Calu3 (cell line): ENCODE measurements at places on chromosomes 4 and X.

GRCh38 chrX:46117234-46117633, 428.0 kb downstream of the ZNF674 start:
- DNase-seq, result no peak

GRCh38 chr4:54626113-54626512, 31.6 kb upstream of the KIT start:
- no peak for DNase-seq

DNA sequence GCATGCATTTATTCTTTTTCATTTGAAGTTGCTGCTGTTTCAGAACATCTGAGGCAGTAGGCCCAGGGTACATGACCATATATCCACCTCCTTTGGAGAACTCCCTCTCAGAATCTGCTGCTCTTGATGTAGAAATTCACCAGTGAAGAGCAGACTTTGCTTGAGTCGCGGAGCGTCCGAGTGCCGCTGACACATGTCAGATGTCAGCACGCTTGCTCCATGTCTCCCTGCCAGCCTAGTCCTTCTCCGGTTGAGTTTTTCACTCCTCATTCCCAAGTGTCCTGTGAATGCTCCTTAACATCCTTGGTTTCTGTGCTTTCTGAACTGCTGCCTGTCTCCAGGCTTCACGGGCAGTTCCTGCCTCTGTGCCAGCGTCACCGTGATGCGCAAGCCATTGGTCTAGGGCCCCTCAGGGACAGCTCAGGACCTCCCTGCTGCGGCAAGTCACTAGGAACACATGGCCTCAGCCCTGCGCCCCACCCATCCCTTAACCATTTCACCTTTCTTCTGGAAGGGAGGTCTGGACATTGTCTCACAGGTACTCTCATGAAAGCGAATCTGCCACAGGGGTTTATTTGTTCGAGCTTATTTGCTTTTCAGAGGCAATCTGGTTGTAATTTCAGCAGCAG, 93.1 kb upstream of the RBPJ start:
- no peak for DNase-seq

- DNase-seq, result no peak
These were observed 47.7 kb upstream of the SORCS2 start for GRCh38 chr4:7144374-7145290.

DNA sequence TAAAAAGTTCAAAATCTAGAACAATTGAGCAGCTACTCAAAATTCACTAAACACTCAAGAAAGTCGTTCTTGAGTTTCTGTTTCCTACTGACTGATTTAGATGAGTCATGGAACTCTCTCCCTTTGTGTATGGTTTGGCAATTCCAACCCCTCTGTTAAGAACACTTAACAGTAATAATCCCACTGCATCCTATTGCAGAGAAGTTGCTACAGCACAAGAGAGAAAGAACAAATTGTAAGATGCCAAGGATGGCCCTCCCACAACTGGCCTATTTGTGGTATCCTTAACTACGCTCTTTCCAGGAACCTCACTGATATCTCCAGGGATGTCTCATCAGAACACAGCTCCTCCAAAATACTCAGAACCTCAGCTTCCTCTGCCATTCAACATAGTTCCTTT, 701.8 kb upstream of the TENM3 start:
- no peak for DNase-seq

DNA sequence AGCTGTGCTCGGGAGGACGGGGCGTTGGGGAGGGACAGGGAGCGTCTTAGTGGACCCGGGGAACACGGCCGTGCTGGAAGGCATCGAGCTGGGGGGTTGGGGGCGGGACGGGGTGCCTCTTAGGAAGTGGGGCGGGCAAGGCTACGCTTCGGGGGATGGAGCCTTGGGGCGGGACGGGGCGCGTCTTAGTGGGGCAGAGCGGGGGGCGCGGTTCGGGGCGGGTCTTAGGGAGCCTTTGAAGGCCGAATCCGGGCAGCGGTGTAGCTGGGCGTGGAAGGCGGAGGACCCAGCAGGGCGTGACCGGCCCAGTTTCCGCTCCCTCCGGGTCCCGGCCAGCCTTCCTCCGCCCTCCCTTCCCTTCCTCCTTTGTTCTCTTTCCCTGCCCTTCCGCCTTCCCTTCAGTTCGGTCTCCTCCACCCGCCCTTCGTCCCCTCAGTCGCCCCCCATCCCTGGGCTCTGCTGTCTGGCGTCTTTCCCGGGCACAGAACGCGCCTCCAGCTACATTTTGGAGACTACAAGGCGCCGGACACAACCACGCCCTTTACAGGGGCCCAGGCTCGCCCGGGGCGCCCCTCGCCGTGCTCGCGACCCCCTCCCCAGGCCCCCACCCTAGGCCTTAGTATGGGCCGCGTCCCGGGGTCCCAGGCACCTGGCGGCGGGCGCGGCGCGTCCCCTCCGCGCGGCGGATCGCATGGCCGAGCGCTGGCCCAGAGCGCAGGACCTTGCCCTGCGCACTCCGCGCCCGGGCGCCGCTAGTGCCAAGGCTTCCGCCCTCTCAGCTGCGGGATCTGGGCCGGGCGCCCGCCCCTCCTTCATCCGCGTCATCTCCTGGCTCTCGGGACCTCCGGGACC, at the start of gene ARSD:
ARSD (minus strand) TSS at position 757 of the 852 bp plus-strand sequence; CDS start at position 693, 64 bp downstream.
- DNase-seq, result peak; percentile 95

GRCh38 chrX:56947699-56948098, 47.6 kb downstream of the SPIN3 start:
- no peak for DNase-seq

DNA sequence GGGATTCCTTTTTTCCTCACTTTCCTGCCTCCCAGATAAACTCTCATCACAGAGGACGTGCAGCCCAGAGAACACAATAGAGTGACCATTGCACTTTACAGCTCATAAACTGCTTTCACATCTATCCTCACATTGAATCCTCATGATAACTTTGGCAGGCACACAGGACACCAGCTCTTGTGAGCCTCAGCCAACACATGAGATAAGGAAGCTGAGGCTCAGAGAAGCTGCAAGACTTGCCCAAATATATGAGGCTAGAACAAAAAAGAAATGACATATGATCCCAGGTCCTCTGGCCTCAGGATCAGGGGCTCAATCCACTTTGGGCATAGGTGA, 85.0 kb upstream of the CPEB2 start:
- DNase-seq, result no peak

DNA sequence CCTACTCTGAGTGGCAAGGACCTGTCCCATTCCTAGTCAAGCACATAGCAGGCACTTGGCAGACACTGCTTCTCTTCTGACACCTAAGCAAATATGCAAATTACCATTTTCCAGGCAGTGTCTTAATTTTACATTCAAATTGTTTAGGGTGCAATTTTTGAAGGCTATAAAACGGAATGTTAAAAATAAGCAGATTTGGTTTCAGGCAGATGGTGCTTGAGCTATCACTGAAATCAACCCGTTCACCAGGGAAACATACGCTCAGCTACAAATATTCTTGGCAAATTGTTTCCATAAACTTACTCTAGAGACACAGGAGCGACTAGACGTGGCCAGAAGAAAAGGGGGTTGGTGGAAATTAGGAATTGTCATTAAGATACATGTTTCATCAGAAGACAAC, 45.7 kb downstream of the BEND2 start:
- DNase-seq, result no peak

- no peak for DNase-seq
These were observed 89.8 kb downstream of the RTL9 start for GRCh38 chrX:110448459-110448858.

DNA sequence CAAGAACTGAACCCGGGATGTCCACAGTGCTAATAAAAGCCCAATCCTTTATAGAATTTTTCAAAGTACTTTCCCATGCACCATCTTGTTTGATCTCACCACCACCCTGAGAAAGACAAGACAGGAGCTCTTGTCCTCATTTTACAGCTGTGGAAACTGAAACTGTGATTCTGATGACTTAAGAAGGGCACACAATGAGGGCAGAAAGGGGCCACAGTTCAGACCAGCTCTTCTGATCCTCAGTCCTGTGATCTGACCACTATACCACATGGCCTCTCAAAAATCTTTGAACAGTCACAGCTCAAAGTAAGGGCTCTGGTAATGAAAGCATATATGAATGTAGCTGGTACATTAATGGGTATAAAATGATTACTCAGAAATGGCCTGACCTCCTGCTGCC, 127.3 kb upstream of the CPEB2 start:
- DNase-seq, result no peak

GRCh38 chrX:40855411-40855810, 120.1 kb upstream of the MED14 start:
- DNase-seq, result no peak

DNA sequence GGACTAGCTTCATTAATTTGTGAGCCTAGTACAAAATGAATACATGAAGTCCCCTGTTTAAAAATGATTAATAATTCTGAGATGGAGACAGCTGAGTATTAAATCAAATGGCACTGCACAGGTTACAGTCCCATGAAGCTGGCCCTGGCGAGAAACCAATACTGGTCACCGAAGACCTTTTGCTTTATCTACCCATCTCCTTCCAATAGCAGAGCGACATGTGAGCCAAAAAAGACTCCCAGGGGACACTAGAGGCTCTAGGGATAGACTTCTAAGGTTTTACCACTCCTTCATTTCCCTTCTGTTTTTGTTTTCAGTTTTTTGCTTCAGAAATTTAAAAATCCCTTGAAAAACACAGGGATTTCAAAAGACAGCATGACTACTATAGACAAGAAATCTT, 97.0 kb upstream of the CCSER1 start:
- no peak for DNase-seq

DNA sequence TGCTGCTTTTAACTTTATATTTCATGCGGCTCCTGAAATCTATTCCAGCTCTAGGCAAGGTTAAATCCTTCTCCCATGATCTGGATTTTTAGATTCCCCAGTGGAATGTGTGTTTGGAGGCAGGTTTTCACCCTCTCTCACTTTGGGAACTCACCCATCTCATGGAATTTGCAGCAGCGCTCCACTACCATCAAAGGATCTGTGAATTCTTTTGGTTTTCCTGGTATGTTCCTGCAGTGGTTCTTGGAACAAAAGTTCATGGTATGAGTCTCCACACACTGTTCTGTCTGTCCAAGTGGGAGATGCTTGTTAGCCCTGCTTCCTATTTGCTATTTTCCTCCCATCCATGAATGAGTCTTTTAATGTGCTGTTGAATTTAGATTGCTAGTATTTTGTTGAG, 14.0 kb downstream of the APOOL start:
- no peak for DNase-seq

- no peak for DNase-seq
These were observed 54.2 kb downstream of the MOSPD2 start for GRCh38 chrX:14927401-14927800.

DNA sequence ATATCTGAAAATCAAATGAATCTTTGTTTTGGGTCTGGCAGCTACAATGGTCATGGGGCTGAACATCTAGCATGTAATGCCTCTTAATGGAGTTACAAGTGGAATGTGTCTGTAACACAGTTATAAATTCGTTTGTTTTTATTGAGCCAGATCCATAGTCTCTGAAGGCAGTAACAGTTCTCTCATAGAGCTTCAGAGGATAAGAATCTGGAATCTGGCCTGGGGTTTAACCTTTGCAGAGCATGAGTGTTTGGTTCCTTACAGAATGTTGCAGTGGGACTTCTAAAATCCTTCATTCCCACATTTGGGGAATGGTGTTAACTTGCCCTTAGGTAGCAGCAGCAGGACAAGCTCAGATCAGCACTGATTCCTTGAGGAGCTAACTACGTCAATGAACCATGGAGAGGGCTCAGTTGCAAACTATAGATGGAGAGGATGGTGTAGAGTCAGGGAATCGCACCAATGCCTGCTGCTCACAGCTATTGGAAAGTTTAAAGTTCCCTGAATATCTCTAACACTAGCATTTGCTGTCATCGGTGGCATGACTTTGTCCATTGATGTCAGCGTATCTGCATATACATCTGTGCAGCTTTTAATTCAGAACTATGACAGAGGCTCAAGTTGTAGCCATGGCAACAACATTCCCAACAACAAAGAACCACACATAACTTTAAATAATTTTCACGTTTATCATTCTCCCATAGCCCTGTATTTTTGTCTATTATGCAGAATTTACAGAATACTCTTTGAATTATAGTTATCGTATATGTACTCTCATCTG, 72.2 kb downstream of the RASGEF1B start:
- no peak for DNase-seq

- no peak for DNase-seq
These were observed 826.2 kb upstream of the TENM3 start for GRCh38 chr4:181416966-181417365.

- no peak for DNase-seq
These were observed 88.2 kb upstream of the CAMK2D start for GRCh38 chr4:113849771-113850170.

- DNase-seq, result no peak
These were observed 13.1 kb downstream of the TAB3 start for GRCh38 chrX:30875957-30876356.

DNA sequence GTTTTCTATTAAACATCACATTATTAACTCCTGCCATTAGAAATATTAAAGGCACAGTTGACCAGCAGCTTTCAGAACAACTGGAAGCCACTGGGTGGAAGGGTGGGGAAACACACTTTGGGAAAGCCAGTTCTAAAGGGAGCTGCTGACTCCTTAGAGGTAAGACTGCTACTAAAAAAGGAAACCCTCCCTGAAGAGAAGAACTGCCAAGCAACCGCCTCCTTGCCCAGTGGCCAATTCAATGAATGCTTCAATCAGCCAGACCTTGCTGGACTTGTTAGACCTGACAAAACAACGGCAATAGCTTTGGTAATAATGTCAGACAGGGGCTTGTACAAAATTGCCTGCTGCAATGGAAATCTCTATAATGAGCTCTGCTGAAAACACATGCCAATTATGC, 15.6 kb downstream of the OPHN1 start:
- peak; percentile 4 for DNase-seq

DNA sequence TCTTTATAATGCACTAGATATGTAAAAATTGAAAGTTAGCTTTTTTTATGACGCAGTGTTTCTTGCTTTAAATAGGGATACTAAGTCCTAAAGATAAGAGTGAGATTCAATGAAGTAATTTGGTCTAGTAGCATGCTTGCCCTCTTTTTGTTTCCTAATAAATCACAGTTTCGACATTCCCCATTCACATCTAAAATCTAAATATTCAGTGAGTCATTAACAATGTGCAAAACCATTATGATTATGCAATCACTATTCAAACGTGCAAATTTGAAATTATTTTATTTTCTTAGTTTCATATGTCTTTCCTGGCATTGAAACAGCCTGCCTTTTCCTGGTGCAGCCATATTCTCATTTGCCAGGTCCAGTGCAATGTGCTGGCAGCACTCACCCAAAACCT, 1350.5 kb upstream of the PABPC4L start:
- no peak for DNase-seq

GRCh38 chr4:54384563-54384962, 155.5 kb downstream of the PDGFRA start:
- peak; percentile 15 for DNase-seq

- DNase-seq, result no peak
These were observed 52.8 kb downstream of the APOO start for GRCh38 chrX:23854945-23855344.

DNA sequence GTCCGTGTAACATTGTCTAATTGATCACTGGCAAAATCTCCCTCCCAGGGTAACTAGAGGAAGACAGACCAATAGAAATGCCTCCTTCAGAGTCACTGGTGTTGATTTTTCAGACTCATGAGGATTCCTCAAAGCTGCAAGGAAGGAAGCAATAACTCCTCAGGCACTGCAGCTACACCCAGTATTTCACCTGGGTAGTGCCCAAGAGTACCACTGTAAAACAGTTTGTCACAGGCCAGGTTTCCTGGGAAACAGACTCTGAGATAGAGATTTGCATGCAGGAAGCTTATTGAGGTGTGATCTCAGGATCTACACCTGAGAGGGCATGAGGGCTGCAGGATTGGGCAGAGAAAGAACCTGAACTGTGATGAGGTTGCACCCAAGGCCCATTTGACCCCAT, 240.7 kb upstream of the ATP6AP2 start:
- no peak for DNase-seq

GRCh38 chrX:103210056-103210455, 4.9 kb upstream of the BEX4 start:
- DNase-seq, result no peak

GRCh38 chr4:13957871-13958270, 330.3 kb upstream of the BOD1L1 start:
- no peak for DNase-seq
